Uterus (tissue), 4 donors: ENCODE measurements at places on chromosomes 11 and 22. TPM values are rescaled to one million over a fixed set of nuclear protein-coding genes. Genes with fewer than 3 reads are reported as not detected.

- H3K36me3 ChIP-seq, result no peaks in the 10 kb centered on the region
- peaks cover 8% of the 10 kb centered on the region for H3K4me1 ChIP-seq
- H3K27me3 ChIP-seq, result no peaks in the 10 kb centered on the region
- DNase-seq, result peak; percentile 97
Measured at GRCh38 chr11:117885777-117886176, 9.3 kb upstream of the FXYD6 start.

DNA sequence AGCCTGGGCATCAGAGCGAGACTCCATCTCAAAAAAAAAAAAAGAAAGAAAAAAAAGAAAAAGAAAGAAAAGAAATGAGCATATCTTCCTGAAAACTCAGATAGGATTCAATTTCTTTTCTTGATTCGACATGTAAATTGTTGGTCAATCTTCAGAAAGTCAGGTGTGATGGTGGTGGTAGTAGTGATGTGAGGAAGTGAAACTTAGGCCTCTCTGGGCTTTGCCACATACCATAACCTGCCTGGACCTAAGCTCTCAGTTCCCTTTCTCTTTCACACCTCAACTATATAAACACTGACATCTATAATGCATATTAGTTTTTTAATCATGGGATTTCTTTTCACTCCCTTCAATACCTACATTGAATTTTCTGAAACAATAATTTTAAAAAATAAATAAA, 98.0 kb upstream of the TBCEL start:
- no peaks in the 10 kb centered on the region for H3K4me1 ChIP-seq
- DNase-seq, result no peak

GRCh38 chr11:117438371-117439000, 110.8 kb downstream of the CEP164 start:
- DNase-seq, result no peak
- no peaks in the 10 kb centered on the region for H3K36me3 ChIP-seq
- no peak overlapping the region for H3K4me3 ChIP-seq
- no peaks in the 10 kb centered on the region for H3K4me1 ChIP-seq
- H3K27ac ChIP-seq, result no peak overlapping the region

DNA sequence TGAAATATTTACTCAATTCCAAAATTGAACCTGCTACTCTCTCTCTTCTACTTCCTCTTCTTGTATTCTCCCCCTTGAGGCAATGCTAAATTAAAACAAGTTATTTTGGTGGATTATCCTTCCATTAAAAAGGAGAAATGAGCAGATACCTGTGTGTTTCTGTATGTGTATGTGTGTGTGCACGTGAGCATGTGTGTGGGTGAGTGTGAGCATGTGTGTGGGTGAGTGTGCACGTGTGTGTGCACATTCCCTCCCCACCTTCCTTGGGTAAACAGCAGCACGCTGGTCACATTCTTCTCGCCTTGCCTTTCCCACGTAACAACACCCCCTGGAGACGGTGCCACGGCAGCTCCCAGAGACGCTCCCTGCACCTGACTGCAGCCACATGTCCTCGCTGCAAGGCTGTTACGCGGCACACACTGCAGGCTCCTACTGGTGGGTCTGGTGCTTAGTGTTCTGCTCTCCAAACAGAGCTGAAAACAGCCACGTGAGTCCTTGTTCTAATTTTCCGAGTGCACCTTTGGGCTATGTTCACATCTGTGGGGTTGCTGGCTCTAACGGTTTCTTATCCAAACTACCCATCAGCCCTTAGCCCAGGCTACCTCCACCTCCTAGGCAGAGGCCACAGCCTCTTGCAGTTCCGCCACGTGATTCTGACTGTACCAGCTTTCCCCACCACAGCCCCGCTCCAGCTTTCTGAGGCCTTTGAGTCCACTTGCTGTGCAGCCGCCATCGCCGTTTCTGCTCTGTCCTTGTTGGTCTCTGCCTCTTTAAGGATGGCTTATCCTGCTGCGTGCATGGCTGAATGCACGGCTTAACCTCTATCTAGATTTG, 123.4 kb downstream of the CTTN start:
- H3K4me3 ChIP-seq, result no peak overlapping the region
- H3K27ac ChIP-seq, result no peak overlapping the region
- no peak for DNase-seq
- no peaks in the 10 kb centered on the region for H3K27me3 ChIP-seq

DNA sequence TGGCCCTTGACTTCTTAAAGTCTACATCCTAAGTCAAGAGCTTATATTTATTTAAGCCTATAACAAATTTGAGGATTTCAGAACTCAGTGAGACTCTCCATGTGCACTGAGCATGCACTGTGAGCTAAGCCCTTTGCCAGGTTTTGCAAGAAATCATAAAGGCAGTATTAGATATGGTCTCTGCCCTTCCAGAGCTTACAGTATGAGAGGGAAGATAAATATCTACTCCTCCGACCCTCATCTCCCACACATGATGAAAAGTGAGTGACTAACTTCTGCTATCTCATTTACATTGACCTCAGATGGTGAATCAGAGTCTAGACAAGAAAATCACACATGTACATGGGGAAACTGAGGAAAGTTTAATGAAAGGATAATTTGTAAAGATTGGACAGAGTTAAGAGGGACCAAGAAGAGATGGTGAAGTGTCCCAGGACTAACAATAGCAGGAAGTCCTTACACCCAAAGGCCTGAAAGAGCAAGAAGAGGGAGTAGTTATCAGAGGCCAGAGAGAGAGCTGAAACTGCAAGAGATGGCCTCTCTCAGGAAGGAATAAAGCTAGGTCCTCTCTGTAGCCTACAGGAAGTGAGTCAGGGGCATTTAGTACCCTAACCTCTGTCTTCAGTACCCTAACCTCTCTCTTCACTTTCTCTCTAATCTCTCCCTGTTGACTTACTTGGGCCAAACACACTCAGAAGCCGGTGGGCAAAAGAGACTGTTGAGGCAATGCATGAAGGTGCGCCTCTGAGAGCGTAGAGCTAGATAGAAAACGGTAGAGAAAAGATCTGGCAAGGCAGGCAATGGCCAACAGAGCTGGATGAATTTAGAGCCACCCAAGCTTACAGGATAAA, 23.0 kb upstream of the BLID start:
- DNase-seq, result no peak
- H3K36me3 ChIP-seq, result no peaks in the 10 kb centered on the region
- peaks cover 3% of the 10 kb centered on the region for H3K4me1 ChIP-seq

DNA sequence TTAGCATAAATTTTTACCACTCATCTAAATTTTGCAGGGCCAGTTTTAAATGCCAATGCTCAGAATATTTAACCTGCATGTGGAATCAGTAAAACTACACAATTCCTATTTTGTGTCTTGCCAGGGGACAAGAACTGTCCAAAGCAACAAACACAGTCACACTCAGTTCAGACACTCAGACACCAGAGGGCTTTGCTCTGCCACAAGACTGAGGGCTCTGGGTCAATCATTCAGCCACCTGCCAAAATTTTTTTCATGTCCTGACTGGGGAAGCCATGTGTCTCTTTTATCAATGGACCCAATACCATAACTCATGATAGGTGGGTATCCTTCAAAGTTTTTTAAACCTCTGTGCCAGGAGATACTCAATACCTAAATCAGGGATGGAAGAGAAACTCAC, 304.0 kb upstream of the ANO3 start:
- H3K36me3 ChIP-seq, result no peaks in the 10 kb centered on the region
- no peaks in the 10 kb centered on the region for H3K27me3 ChIP-seq
- DNase-seq, result no peak

GSTP1 gene
- 843 TPM for total RNA-seq

DNA sequence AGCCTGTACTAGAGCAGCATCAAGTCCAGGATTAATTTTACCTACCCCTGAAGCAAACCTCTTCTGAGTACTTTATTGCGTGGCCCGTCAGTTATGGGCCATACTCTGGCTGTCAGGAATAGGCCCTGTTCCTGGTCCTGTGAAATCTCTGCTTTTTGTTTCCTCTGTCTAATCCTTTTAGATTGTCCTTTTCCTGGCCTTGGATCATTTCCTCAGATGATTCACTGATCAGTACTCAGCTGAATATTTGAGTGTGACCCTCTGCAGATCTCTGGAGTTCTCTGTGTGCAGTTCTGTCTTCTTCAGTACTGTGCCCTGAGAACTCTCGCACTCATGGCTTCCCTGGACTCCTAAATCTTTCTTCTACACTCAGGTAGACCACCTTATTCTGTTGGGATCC, 123.5 kb downstream of the UVRAG start:
- no peaks in the 10 kb centered on the region for H3K4me1 ChIP-seq
- H3K36me3 ChIP-seq, result no peaks in the 10 kb centered on the region
- no peak for DNase-seq
- H3K4me3 ChIP-seq, result no peak overlapping the region
- H3K27me3 ChIP-seq, result no peaks in the 10 kb centered on the region

DNA sequence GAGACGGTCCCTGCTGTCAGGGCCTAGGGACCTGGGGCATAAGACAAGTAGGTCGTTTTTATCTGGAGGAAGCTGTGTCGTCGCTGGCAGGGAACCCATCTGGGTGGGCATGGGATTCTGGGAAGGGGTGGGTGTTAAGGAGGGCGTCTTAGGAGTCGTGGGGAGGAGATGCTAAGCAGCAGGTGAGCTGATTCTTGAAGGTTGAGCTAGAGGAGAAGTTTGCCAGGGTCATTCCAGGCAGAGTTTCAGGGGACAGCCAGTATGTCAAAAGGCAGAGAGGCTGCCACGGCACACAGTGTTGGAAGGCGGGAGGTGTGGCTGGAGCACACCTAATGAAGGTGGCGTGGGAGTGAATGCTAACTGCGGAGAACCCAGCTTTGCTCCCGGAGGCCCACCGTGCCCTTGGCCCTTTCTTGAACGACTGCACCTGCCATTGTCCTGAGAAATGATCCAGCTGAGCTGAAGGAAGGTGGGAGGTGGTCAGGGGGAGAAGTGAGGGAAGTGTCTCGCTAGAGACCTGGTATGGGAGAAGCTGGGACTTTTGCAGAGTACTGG, 1.3 kb downstream of the FAM118A start:
- no peak for DNase-seq
- H3K27me3 ChIP-seq, result no peaks in the 10 kb centered on the region
- H3K36me3 ChIP-seq, result no peaks in the 10 kb centered on the region
- peaks cover 11% of the 10 kb centered on the region for H3K4me1 ChIP-seq

VSIG10L2 gene
- total RNA-seq, result 9.5 TPM

- no peaks in the 10 kb centered on the region for H3K4me1 ChIP-seq
- DNase-seq, result no peak
- H3K27me3 ChIP-seq, result no peaks in the 10 kb centered on the region
- no peak overlapping the region for H3K27ac ChIP-seq
Measured at GRCh38 chr22:23109441-23109978, 32.3 kb downstream of the RSPH14 start.

PRSS23 gene
- 93.0 TPM for total RNA-seq

C22orf39 gene
- 38.4 TPM for total RNA-seq

- no peaks in the 10 kb centered on the region for H3K27me3 ChIP-seq
- no peaks in the 10 kb centered on the region for H3K36me3 ChIP-seq
- no peak overlapping the region for H3K4me3 ChIP-seq
Measured at GRCh38 chr22:48278620-48279460, 1516.4 kb downstream of the TBC1D22A start.

SLC1A2 gene
- 1.0 TPM for total RNA-seq

MIOX gene
- total RNA-seq, result not detected

CDHR5 gene
- 0.55 TPM for total RNA-seq

GRCh38 chr22:23285236-23285635, 104.9 kb downstream of the BCR start:
- H3K27ac ChIP-seq, result no peak overlapping the region
- no peaks in the 10 kb centered on the region for H3K4me1 ChIP-seq
- no peak for DNase-seq
- H3K27me3 ChIP-seq, result no peaks in the 10 kb centered on the region

GRCh38 chr11:21602699-21603098, 590.2 kb upstream of the ANO5 start:
- no peak overlapping the region for H3K4me3 ChIP-seq
- H3K27me3 ChIP-seq, result no peaks in the 10 kb centered on the region
- H3K36me3 ChIP-seq, result no peaks in the 10 kb centered on the region
- H3K4me1 ChIP-seq, result no peaks in the 10 kb centered on the region
- H3K27ac ChIP-seq, result no peak overlapping the region
- DNase-seq, result no peak

- no peaks in the 10 kb centered on the region for H3K27me3 ChIP-seq
- no peak overlapping the region for H3K27ac ChIP-seq
- no peaks in the 10 kb centered on the region for H3K4me1 ChIP-seq
- DNase-seq, result no peak
- H3K36me3 ChIP-seq, result no peaks in the 10 kb centered on the region
Measured at GRCh38 chr11:111189466-111189865, 56.1 kb upstream of the POU2AF2 start.

HSPB2 gene
- 5.2 TPM for total RNA-seq

OR52B4 gene
- not detected for total RNA-seq

GRCh38 chr22:25492841-25493734, 71.4 kb upstream of the GRK3 start:
- H3K4me1 ChIP-seq, result no peaks in the 10 kb centered on the region
- H3K36me3 ChIP-seq, result no peaks in the 10 kb centered on the region
- DNase-seq, result no peak
- no peaks in the 10 kb centered on the region for H3K27me3 ChIP-seq

MIAT gene
- total RNA-seq, result 3.3 TPM

- H3K4me1 ChIP-seq, result peaks cover 12% of the 10 kb centered on the region
- no peaks in the 10 kb centered on the region for H3K27me3 ChIP-seq
- peak overlapping the region; percentile 13 for H3K27ac ChIP-seq
- H3K4me3 ChIP-seq, result no peak overlapping the region
- DNase-seq, result no peak
Measured at GRCh38 chr22:20439928-20440575, 2.4 kb upstream of the SCARF2 start.

DNA sequence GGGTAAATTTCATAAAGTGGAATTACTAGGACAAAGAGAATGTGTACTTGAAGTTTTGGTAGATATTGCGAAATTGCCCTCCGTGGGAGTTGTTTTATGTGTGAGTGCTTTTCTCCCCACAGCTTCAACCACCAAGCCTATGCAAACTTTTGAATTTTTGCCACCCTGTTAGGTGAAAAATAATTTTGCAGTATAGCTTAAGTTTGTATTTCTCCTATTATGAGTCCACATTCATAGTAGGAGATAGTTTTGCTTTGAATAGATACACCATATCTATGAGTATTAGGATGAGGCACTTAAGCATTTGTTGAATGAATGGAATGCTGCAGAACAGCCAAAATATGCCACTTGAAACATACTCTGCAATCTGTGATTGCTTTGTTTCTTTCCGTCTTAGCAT, 43.6 kb downstream of the UVRAG start:
- H3K36me3 ChIP-seq, result no peaks in the 10 kb centered on the region
- H3K27ac ChIP-seq, result no peak overlapping the region
- H3K4me1 ChIP-seq, result no peaks in the 10 kb centered on the region
- DNase-seq, result no peak

NCR3LG1 gene
- total RNA-seq, result 1.3 TPM

OR6A2 gene
- not detected for total RNA-seq

DNA sequence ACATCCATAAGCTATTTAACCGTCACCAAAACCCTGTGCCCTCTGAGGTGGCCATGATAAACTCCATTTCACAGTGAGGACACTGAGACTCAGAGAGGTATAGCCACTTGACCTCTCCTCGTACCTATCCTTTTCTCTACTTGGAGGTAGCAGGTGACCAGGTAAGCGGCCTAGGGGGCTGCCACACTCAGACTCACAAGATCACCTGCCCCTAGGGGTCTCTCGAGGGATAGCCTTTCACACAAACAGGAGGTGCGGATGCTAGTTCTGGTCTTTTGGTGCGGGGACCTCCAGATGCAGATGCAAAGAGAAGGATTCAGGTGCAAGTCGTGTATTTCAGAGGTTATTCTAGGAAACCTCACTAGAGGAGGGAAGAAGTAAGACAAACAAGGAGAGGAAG, 14.6 kb downstream of the MS4A18 start:
- H3K4me1 ChIP-seq, result no peaks in the 10 kb centered on the region
- no peak for DNase-seq
- no peak overlapping the region for H3K4me3 ChIP-seq
- H3K27me3 ChIP-seq, result no peaks in the 10 kb centered on the region
- no peak overlapping the region for H3K27ac ChIP-seq

CHEK1 gene
- total RNA-seq, result 2.6 TPM
